ENCODE measurements at places on chromosomes 3 and 15.

- DNase-seq = no peak
Measured at GRCh38 chr15:86595741-86596140, 516.1 kb downstream of the AGBL1 start.

DNA sequence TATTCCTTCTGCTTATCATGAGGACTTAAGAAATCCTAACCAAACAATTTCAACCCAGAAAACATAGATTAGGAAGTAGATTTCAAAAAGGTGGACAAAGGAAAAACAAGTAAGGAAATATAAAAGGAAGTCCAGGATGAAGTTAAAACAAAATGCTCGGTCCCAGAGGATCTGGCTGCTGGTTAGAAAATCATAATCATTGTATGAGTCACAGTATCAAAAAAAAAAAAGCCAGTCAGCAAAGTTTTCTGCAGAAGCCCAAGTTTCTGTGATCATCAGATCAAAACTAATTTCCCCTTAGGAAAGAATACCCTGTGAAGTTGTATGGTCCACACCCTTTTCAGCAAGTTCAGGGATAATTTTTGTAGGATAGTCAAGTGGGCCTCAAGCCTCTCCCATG lies 43.0 kb upstream of the LRTM1 start:
- no peak for DNase-seq

DNA sequence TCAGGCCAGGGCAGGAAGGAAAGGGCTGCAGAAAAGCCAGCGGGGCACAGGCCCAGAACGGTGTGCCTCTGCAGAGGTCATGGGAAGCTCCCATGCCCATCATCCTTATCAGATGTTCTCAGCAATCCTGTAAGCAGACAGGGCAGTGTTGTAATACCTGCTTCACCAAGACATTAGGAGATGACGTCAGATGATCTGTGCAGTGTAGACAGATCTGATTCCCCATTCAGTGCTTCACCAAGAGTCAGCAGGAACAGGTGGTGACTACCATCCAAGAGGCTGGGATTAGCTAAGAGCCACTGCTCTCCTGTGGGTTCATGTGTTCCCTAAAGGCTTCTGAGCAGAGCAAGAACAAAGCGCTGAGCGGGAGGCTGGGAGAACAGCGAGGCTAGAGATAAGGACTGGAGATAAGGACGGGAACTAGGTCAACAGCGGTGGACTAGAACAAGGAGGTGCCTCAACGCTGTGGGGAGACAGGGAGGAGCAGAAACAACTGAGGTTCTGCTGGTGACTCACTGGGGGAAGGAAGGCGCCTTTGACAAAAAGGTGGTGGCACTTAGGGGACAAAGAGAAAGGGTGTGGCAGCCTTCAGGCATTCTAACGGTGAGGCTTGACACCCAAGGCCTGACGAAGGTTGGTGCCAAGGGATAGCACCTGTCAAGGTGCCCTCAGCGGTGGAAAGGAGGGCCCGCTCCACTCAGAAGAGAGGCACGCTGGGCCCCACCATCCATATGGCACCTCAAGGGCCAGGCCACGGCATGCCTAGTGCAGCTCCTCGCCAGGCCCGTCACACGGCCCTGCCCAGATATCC lies 28.4 kb downstream of the CCDC12 start:
- DNase-seq = no peak

DNA sequence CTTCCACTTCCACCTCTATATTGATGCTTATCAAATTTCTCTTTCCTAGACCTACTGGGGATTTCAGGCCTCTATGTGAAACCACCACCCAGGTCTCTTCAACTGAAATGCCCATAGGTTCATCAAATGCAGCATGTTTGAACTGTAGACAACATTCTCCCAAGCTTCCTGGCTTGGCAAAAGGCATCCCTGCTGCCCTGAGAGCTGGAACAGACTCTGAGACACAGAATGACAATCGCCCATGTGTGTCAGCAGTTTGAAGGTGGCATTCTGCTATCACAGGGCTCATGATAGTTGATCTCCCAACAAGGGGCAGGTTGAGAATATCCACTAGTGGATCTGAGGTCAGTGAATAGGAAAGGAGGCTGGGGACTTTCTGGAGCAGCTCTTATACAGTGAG lies 200.7 kb downstream of the RPLP1 start:
- DNase-seq = no peak

DNA sequence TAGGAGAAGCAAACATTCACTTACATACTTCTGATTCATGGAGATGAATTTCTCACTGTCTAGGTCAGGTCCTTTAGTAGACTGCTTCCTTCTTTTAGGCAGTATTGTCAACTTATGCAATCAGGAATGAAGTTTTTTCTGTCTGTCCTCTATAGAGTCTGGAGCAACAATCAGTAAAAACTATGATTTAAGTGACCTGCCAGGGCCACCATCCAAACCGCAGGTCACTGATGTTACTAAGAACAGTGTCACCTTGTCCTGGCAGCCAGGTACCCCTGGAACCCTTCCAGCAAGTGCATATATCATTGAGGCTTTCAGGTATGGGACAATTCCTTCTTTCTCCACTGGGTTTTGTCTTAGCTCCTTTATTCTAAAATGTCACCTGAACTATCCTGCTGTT lies 523.1 kb downstream of the ROBO2 start:
- no peak for DNase-seq

- DNase-seq = no peak
Measured at GRCh38 chr15:97995881-97996603, 35.5 kb downstream of the ARRDC4 start.

DNA sequence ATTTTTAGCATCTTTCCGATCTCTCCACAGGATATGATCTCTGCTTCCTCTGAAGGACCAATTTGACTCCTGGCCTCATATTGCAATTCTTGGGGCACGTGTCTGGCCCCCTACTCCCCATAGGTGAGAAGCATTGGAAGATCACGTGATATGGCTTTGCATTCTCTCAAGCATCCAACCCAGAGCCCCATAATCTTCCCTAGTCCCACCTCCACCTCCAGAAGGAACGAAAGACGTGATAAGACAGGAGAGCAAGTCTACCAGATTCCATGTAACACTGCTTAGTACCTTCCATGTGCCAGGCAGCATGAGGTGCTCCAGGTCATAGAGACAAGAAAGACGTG lies 176.3 kb downstream of the MEGF11 start:
- no peak for DNase-seq

DNA sequence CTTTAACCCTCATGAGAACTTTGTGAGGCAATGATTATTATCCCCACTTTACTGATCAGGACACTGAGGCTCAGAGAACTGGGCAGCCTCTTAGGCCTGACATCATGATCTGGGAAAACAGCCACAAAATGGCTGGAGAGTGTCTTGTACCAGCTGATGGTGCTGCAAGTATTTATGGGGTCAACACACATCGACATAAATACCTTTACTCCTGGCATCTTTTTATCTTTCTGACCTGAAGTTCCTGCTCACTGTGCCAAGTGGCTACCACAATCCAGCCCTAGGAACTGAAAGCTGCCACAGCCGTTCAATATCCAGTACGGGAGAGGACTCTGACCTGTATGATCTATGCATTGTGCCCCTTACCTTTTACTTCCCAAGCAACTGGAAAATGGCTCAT lies 29.2 kb upstream of the MUC13 start:
- DNase-seq = no peak

DNA sequence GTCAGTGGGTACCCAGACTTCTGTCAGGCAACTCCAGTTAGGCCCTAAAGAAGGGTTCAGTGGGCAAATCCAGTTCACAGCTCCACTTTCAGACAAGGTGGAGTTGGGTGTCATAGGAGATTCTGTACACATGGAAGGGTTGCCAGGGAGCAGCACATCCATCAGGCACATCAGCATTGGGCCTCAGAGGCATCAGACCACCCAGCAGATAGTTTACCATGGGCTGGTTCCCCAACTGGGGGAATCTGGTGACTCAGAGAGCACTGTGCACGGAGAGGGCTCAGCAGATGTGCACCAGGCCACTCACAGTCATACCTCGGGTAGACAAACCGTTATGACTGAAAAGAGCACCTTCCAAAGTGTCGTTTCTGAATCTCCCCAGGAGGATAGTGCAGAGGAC lies 27.2 kb downstream of the SYNM start:
- DNase-seq = no peak

DNA sequence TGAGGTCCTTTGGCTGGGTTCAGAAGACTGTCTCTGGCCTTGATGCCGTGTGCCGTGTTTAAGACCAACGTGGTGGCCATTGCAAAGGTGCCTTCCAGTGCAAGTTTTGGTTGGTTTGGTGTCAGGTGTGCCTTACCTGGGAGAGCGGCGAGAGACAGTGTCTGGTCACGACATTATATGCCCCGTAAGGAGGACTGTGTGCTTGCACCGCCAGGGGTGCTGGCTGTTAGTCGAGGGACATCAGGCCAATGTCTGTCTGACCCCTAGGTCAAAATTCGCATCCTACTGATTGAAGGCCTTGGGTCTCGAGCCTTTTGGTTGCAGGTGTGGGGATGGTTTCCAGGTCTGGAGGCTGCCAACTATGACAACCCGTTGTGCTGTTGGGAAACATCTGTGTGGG lies 111.9 kb downstream of the SNRPN start:
- no peak for DNase-seq

DNA sequence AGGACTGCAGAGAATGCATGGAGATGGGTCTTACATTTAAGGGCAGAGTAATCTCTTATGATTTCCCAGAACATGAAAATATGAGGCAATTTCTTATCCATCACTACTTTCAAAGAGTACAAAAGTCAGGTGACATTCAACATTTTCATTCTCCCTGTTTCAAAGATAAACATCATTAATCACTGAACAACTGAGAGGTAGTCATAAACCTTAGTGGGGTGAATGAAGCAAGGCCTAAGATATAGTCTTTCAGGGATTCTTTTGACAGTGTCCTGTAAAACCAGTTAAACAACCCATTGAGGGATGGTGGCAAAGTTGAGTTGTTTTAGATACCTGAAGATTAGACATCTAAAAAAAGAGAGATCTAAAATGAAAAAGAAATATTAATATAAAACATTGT lies 271.6 kb upstream of the CBLB start:
- no peak for DNase-seq

DNA sequence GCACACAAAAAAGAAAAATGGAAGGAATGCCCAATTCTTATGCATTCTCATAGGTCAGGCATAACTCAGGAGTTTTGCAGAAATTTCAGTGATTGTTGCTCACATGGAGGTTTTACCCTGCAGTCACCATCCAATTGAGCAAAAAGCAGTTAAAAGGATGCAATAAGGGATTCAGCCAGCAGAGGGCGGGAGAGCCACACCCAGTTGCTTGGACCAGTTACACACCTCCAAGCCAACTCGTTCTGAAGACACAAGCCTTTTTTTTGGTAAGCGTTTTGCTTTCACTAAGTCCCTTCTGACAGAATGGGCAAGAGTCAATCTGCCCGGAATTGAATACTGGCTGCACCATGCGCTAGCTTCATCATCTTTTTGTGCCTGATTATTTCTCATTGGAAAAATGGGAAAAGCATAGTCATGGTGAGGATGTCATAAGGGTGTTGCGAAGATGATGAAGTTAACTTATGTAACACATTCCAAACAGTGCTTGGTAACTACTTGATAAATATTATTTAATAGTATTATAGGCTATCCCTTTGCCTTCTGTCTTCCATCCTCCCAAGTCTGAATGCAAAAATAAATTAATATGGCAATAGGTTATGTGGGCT lies 154.4 kb upstream of the SGO1 start:
- peak; percentile 7 for DNase-seq

DNA sequence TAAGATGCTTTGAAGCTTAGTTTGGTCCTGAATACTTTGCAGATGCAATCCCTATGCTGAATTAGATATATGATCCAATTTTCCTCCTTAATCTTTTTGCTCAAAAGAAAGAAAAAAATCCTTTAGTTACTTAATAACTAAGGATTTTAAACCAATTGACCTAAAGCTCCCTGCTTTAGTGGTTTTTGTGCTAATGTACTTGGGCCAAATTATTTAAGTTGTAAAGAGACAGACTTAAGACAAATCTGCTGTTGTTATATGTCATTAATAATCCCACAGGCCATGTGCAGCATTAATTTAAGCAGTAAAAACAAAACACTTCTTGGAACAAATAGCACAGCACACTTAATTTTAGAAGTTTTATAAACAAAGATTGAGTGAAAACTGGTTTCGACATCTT lies 776.1 kb upstream of the SEMA6D start:
- no peak for DNase-seq

DNA sequence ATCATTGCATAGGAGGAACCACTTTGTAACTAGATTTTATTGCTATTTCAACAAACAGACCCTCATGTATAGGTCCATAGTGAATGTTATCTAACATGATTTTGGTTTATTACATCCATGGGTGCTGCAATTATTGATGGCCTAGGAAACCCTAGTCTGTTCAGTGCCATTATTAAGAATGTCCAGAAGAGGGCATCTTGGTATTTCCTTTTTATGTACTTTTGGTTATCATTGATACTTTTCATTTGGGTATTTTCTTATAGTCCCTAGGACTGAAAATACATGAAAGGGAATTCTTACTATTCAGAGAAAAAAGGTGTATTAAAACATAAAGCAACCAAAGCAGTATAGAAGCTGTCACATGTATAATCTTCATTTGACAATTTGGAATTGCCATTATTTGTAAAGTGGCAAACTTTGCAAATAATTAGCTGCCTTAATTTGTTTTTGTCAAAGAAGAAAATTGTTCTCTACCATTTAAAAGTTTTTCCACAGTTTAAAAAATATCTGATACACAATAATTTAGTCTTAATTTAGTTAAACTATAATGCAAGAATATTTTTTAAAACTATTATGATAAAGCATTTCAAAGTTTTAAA lies 48.7 kb downstream of the CNOT10 start:
- no peak for DNase-seq

DNA sequence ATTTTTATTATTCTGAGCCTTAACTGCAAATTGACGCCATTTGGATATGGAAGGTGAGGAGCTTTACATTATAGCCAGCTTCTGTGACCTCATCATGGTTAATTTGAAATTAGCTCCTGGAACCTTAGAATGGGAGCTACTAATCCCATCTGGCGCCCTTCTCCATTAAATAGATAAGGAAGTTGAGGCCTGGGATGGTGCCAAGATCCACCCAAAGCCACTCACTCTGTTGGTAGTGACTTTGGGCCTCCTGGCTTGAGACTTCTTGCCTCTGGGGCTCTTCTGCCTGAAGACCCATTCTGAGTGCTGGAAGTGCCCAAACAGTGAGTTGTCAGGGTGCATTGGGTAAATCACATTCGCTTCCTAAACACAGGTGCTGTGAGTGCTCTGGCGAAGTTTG lies 12.0 kb upstream of the HMCES start:
- DNase-seq = no peak

GRCh38 chr3:43727930-43728329 lies 37.2 kb downstream of the ABHD5 start:
- DNase-seq = no peak
